ENCODE measurements at places on chromosomes 3 and 15. TPM values are rescaled to one million over a fixed set of nuclear protein-coding genes. Genes with fewer than 3 reads are reported as not detected.

GRCh38 chr3:40191251-40191650, 118.3 kb upstream of the EIF1B start:
- no peak for DNase-seq
- H3K4me1 ChIP-seq: no peaks in the 10 kb centered on the region
- peaks cover 3% of the 10 kb centered on the region for H3K27me3 ChIP-seq

GRCh38 chr3:34141841-34142337, 343.5 kb downstream of the PDCD6IP start:
- no peak for DNase-seq
- H3K4me3 ChIP-seq: no peak overlapping the region
- H3K27ac ChIP-seq: no peak overlapping the region
- no peaks in the 10 kb centered on the region for H3K27me3 ChIP-seq
- no peaks in the 10 kb centered on the region for H3K4me1 ChIP-seq

DNA sequence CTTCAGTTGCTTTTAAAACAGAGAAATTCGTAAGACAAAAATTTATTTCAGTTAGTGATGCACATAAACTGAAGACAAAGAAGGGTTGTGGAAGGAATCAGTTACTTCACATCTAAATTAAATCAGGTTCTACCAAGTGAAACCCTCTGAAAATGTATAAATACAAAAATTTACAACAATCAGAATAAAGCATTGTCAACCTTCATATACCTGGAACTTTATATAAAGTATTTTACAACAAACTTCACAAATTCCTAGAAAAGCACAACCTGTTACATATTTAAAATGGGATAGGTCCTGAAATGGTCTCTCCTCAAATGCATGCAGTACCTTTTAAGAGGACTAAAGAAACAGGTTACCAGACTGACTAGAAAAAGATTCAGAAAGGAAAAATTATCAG, 26.9 kb downstream of the ATOSA start:
- H3K4me3 ChIP-seq: peak overlapping the region; percentile 71
- H3K4me1 ChIP-seq: peaks cover 24% of the 10 kb centered on the region

- H3K27ac ChIP-seq: no peak overlapping the region
- DNase-seq: no peak
- peaks cover 8% of the 10 kb centered on the region for H3K36me3 ChIP-seq
- H3K27me3 ChIP-seq: no peaks in the 10 kb centered on the region
These were observed 13.3 kb downstream of the ZNF592 start for GRCh38 chr15:84761607-84762131.

- H3K27ac ChIP-seq: no peak overlapping the region
- DNase-seq: no peak
- H3K4me3 ChIP-seq: no peak overlapping the region
- no peaks in the 10 kb centered on the region for H3K36me3 ChIP-seq
These were observed 155.4 kb downstream of the DIPK2A start for GRCh38 chr3:144127014-144127413.

DNA sequence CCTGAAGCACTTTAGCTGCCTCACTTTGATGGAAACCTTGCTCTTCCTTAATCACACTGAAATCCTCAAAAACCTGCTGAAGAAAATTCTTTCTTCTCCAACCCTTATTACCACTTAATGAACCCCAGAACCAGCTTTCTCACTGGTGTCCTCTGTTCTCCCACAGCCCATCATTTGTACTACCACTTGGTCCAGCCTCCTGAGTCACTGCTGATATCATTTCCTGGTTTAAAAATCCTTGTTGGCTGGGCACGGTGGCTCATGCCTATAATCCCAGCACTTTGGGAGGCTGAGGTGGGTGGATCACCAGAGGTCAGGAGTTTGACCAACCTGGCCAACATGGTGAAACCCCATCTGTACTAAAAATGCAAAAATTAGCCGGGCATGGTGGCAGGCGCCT, 418.6 kb upstream of the KCNMB2 start:
- no peak overlapping the region for H3K4me3 ChIP-seq
- no peaks in the 10 kb centered on the region for H3K27me3 ChIP-seq

- DNase-seq: no peak
- H3K27me3 ChIP-seq: no peaks in the 10 kb centered on the region
- no peaks in the 10 kb centered on the region for H3K36me3 ChIP-seq
- H3K4me1 ChIP-seq: peaks cover 23% of the 10 kb centered on the region
- no peak overlapping the region for H3K27ac ChIP-seq
- H3K4me3 ChIP-seq: no peak overlapping the region
These were observed 12.4 kb downstream of the POPDC2 start for GRCh38 chr3:119647843-119648575.

DNA sequence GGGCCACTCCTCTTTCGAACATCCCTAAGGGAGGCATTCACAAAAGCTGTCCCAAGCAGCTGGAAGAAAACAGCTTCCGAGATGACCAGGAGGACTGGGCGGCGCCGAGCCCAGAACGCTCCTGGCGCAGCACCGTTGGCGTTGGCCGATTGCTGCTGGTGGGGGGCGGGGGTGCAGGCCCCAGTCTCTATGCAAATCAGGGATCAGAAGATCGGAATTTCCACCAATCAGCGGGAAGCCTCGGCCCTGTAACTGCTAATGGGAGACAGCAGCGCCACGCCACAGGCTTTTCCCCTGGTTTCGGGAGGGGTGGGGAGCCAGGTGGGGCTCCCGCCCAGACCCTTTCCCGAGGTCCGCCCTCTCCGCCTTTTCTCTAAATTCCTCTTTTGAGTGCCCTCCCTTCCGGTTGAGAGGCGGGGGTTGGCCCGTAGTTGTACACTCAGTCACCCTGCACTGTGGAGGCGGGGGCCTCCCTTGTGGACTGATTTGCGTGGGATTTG, 27.0 kb downstream of the HMCES start:
- H3K4me1 ChIP-seq: peaks cover 14% of the 10 kb centered on the region
- peaks cover 19% of the 10 kb centered on the region for H3K36me3 ChIP-seq
- H3K4me3 ChIP-seq: peak overlapping the region; percentile 77
- DNase-seq: peak; percentile 79

DNA sequence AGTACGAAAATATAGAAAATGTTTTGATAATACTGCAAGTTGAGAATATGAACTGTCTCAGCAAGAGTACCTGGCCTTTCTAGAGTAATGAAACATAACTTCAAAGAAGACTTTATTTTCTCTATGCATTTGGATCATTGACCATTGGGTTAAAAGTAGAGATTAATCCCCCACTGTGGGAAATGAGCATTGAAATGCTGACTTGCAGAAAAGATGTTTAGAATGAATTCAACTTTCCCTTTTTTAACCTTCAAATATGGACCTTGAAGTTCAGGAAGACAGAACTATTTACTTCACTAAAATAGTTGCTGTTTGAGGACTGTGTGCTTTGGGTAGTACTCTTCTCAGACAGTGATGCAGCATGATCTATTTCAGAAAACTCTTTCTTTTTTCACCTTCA, 75.7 kb downstream of the NLGN1 start:
- H3K36me3 ChIP-seq: no peaks in the 10 kb centered on the region
- H3K4me1 ChIP-seq: no peaks in the 10 kb centered on the region
- no peak for DNase-seq

The LTK gene
- 0.51 TPM for total RNA-seq

The REC114 gene
- not detected for total RNA-seq

The UPK1B gene
- 49.2 TPM for total RNA-seq

The CMTM7 gene
- total RNA-seq: 8.2 TPM

All from type B pancreatic cell (in vitro differentiated cells).